ENCODE measurements at places on chromosomes 2 and 18.

DNA sequence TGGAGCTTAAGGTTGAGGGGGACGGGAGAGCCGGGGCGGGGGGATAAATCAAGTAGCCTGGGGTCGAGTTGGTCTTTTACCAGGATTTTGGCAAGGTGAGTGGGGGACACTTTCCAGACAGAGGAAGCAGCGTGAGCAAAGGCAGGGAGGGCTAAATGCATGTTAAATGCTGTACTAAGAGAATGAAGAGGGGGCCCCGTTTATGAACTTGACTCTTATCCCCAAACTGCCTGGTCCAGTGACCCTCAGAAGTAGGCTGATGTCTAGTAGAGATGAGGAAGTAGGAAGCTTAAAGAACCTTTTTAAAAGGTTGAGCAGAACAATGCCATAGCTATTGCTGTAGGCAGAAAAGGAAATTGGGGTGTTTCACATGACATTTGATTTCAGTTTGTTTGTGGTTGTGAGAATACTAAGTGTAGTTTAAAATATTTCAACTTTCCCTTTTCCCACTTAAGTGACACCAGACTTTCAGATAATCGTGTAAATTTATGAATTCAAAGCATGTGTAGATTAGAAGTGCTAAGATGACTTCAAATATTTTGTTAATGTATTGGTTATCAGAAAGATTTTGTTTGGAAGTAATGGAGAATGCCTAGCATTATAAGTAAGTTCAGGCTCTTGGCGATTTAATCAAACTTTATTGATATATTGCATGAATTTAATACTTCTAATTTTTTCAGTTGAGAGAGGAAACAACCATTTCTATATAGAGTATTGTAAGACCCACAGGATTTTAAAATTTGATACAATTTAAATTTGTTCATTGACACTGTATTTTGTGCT lies 1.8 kb downstream of the REL start:
- DNase-seq, result peak; percentile 28

GRCh38 chr2:196390243-196391148 lies 219.1 kb upstream of the STK17B start:
- DNase-seq, result no peak

DNA sequence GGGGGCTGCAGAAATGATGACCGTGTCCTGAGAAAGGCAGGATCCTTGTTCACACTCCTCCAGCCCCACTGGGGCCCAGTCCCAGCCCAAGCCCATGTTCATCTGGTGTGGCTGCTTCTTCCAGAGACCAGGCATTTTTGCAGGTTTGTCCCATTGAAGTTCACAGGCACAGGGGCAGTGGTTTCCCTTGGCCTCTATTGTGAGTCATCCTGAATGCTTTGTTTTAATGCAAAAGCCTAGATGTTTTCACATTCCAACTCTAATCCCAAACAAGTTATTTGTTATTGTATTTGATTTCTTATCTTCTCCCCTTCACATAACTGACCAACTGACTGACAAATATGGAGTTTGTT lies 426.4 kb upstream of the ID2 start:
- DNase-seq, result no peak

- DNase-seq, result no peak
Measured at GRCh38 chr18:58314284-58314683, 270.3 kb downstream of the NEDD4L start.

DNA sequence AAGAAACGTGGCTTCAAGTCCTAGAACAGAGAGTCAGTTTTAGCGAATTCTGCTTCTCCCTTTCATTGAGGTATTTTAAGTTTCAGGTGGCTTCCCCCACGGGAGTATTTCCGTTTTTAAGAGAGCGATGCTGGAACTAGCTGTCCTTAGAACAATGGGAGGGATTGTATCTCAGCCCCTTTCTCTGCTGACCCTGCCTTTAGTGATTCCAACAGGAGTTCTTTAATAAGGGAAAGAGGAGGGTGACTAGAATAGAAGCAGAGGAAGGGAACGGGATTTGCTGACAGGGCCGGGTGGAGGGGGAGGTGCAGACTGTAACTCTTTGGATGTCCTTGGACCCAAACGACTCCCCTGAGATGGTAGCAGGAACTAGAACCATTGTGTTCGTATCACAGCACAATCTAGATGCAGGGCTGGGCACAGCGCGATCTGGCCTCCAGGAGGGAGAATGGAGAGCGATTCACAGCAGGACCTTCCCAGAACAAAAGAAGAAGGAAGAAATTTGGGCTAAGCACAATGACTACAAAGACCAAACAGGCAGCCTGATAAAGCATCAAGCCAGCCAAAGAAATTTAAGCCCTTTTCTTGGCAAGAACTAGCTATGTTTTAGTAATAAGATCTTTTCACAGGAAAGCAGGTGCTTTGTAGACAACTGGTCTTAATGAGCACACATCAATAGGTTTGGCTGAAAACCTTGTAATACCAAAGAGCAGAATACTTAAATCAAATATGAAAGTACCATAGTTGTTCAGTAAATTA lies 15.8 kb upstream of the RTTN start:
- no peak for DNase-seq

DNA sequence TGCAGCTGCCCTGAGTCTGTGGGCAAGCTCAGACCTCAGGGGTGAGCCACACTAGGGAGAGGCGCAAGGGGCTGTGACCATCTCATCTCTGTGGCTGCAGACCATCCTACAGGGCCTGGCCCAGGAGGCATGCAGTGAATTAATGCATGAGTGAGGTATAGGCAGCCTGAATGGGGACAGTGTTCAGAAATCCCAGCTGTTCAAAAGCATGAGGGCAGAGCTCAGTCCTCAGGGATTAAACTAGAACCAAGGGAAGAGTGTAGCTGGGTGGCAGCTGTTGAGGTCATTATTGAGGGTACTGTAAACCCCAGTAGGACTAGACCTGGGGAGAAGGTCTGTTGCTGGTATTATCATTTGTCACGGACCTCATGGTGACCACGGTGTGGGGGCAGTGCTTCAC lies 17.0 kb downstream of the TMEM177 start:
- DNase-seq, result no peak

DNA sequence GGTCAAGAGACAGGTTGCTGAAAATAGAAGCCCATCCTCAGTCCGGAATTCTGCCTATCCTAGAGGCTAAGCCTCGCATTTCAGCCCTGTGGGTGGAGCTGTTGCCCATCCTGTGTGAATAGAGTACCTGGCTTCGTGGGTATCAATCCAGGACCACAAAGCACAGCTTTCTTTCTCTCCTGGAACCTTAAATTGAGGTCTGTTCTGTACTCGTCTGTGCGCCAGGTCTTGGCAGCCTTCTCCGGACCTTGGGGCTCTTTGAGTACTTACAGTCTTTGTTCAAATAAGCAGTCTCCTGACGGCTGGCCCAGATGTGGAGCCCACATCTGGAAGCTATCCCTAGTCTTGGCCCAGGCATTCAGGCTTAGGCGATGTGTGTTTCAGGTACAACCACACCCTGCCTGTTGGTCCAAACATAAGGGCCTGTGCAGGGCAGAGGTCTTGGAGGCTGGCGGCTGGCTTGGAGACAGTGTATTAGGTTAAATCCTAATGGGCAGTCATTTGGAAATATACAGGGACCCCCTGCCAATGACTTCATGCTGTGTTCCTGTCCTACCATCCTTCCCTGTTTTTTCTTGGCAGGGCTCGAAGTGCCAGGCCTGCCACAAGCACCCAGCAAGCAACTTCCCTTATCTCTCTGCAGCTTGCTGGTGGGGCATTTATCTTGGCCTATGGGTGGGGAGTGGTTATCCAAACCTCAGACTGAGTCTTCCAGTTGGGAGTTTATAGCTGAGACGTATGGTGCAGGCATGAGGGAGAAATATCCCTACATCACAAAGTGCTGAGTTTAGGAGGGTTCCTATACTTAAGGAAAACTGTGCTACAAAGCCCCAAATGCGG lies 294.1 kb downstream of the BCL2 start:
- DNase-seq, result peak; percentile 26

DNA sequence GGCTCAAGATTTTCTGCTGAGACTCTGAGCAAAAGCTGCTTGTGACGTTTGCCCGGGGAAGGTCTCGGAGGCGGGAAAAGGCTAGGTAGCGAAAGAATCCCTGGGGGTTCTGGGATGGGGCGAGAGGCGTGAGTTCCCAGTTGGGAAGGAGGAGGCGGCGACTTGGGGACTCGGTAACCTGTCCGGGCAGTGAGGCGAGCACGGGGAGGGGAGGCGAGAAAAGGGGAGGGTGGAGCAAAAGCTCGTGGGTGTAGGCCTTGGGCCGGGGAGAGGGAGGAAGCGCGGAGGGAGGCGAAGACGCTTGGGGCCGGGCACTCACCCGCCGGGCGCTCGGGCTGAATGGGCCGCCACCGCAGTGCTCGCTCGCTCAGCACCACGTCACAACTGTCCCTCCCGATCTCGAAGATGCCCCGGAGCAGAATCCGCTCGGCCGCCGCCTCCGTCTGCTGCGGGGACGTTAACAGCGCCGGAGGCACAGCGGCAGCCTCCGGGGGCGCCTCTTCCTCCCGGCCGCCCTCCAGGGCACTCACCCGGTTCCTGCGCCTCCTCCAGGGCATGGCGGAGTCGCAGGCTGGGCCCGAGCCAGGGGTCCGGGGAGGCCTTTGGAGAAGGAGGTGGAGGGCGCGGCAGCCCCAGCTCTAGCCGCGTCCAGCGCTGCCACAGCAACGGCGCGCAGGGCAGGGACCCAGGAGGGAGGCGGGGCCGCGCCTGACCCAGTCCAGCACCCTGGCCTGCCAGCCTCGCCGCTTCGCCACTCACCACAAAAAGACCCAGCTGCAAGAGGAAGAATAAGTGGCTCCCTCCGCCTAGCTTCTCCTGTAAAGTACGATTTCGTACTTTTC lies at the start of gene CERKL:
Gene CERKL, minus strand, starts transcription at position 656 of the 842 bp plus-strand sequence. Its CDS starts 99 bp downstream, at position 557.
- peak; percentile 48 for DNase-seq

GRCh38 chr18:9428862-9429661 lies 46.3 kb upstream of the RALBP1 start:
- no peak for DNase-seq

- DNase-seq, result no peak
Measured at GRCh38 chr18:13696961-13697360, 29.4 kb downstream of the FAM210A start.

DNA sequence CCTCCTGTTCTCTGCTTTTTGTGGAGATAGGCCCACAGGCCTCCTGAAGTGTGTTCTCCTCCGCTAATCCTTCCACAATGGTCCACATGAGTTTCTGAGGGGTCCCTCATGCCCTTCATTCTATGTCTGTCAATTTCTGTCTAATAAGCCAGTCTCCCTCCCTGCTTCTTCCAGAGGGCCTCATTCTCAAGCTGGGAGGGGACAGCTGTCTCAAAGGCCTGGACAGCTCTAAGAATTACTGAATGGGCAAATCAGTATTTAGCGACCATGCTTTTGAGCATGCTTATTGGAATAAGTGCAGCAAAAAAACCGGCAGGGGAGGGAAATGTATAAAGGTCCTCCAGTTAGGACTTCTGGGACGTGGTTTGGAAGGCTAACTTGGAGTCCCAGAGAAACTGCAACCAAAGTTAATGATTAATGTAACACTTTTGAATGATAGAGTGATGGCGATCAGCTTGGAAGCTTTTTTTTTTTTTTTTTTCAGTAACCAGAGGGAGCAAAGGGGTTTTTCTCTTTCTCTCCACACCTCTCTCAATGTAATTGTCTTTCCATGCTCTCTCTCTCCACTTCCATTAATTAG lies 890.7 kb upstream of the POU3F3 start:
- DNase-seq, result no peak

GRCh38 chr2:45343251-45344017 lies 267.6 kb downstream of the SRBD1 start:
- DNase-seq, result no peak

DNA sequence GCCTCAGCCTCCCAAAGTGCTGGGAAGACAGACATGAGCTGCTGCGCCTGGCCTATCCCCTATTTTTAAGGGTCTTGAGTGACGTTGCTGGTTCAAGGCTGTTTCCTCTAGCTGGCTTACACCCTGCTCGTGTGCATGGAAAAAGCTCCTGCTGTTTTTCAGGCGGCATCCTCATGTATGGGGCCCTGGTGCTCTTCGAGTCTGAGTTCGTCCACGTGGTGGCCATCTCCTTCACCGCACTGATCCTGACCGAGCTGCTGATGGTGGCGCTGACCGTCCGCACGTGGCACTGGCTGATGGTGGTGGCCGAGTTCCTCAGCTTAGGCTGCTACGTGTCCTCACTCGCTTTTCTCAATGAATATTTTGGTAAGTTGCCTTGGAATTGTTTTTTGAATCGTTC lies 22.0 kb upstream of the NFATC1 start:
- no peak for DNase-seq

- no peak for DNase-seq
Measured at GRCh38 chr2:149077861-149078260, 39.4 kb downstream of the LYPD6B start.

GRCh38 chr2:130389783-130390182 lies 33.9 kb downstream of the PTPN18 start:
- DNase-seq, result no peak

- no peak for DNase-seq
Measured at GRCh38 chr2:186205254-186205911, 280.7 kb upstream of the ZC3H15 start.

- DNase-seq, result no peak
Measured at GRCh38 chr2:50385349-50385748, 646.6 kb downstream of the NRXN1 start.

- DNase-seq, result no peak
Measured at GRCh38 chr2:162711832-162712540, 126.6 kb downstream of the KCNH7 start.

DNA sequence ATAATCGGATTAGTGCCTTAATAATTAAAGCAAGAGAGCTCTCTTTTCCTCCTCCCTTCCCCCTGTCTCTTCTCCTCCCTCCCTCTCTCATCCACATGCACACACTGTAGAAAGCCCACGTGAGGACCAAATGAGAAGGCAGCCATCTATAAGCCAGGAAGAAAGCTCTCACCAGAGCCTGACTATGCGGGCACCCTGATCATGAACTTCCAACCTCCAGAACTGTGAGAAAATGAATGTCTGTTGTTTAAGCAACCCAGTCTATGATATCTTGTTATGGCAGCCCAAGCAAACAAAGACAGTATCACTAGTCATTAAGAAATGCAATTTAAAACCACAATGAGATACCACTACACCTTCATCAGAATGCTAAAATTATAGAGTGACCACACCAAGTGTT lies 220.3 kb downstream of the EN1 start:
- DNase-seq, result no peak

DNA sequence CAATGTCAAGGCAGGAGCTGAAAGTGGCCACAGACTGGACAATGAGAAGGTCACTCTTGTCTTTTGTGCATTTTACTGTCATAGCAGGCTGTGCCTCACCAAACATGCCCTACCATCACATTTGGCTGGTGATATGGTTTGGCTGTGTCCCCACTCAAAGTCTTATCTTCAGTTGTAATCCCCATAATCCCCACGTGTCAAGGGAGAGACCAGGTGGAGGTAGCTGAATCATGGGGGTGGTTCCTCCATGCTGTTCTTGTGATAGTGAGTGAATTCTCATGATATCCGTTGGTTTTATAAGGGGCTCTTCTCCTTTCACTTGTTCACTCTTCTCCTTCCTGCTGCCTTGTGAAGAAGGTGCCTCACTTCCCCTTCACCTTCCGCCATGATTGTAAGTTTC lies 49.6 kb upstream of the STPG4 start:
- no peak for DNase-seq

DNA sequence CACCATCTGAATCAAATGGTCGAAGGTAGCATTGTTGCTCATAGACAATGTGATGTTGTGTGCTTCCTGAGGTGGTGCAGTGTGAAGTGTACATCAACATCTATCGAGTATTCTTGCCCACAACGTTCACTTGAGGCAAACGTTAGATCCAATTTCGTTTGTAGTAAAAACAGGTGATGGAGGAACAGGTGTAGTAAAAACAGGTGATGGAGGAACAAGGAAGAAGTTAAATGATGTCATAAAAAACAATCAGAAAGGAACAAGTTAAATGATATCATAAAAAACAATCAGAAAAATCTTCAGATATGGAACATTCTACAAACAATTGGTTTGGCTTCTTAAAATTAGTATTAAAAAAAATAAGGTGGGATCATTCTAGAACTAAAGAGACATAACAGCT lies 11.3 kb downstream of the WDR7 start:
- no peak for DNase-seq

GRCh38 chr2:320561-320960 lies 32.7 kb upstream of the ALKAL2 start:
- no peak for DNase-seq
